ENCODE measurements at places on chromosomes 2 and 18.

DNA sequence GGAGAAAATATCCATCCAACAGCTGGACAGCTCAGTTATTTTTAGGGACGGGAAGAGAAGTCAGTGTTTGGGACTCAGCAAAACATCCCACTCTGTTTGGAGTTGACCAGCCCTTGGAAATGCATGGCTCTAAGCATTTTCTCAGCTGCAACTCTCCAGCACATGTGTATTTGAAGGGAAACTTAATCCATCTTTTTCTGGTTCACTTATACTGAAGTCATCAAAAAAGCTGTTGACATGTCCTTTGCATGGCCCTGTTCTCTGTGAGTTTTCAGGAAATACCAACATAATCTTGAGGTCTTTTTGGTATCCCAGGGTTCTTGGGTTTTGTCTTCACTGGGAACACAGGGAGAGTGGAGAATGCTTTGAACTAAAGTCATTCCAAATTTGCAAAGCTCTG lies 91.9 kb upstream of the CELF4 start:
- DNase-seq: no peak

- DNase-seq: no peak
Measured at GRCh38 chr2:112491946-112492345, 10.0 kb downstream of the TTL start.

DNA sequence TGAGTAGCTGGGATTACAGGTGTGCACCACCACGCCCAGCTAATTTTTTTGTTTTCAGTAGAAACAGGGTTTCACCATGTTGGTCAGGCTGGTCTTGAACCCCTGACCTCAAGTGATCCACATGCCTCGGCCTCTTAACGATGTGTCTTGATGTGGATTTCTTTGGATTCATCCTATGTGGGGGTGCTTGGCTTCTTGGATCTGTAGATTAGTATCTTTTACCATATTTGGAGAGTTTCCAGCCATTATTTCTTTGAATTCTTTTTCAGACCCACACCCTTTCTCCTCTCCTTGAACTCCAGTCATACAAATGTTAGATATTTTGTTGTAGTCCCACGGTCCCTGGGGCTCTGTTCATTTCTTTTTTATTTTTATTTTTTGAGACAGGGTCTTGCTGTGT lies 6.8 kb upstream of the TOGARAM2 start:
- no peak for DNase-seq

- DNase-seq: no peak
Measured at GRCh38 chr2:10891390-10891789, 20.3 kb upstream of the KCNF1 start.

- DNase-seq: no peak
Measured at GRCh38 chr18:36419900-36420531, 122.5 kb downstream of the FHOD3 start.

DNA sequence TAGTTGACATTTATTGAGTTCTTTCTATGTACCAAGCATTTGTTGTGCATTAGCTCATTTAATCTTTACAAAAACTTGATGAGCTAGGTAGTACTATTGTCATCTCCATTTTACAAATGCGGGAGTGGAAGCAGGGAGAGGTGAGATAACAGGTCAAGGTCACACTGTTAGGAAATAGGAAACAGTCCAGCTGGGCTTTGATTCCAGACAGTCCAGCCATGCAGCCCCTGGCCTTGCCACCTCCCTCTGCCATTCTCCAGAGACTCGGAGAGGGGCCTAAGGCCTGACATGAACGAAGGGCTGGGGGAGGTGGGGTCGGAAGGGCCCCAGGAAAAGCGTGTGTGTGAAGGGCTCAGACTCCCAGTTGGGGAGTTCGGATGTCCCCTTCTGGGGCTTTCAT lies 55.6 kb downstream of the ODC1 start:
- no peak for DNase-seq

DNA sequence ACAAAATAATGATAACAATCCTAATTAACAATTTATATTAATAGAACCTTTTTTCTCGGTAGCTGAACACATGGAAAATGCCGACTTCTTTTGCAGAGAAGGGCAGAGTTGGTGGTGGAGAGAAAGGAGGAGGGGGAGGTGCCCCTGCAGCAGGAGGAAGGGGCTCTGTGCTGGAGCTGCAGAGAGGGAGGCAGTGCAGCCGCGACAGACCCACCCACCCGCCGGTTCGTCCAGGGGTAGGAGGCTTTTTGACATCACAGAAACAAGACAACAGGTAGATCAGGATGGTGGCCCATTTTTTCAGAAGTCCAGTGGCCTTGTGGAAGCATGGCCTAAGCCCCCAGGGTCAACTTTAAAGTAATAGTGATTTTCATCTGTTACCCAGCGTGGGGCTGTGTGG lies 321.1 kb upstream of the SALL3 start:
- no peak for DNase-seq

GRCh38 chr18:74194691-74195090 lies 46.4 kb downstream of the TIMM21 start:
- DNase-seq: no peak

DNA sequence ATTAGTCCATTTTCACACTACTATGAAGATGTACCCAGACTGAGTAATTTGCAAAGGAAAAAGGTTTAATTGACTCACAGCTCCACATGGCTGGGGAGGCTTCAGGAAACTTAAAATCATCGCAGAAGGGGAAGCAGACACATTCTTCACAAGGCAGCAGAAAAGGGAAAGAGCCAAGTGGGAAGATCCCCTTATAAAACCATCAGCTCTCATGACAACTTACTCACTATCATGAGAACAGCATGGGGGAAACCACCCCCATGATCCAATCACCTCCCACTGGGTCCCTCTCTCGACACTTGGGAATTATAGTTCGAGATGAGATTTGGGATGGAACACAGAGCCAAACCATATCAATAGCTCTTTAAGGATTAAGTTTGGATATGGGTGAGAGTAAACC lies 246.1 kb upstream of the CYRIA start:
- DNase-seq: no peak

DNA sequence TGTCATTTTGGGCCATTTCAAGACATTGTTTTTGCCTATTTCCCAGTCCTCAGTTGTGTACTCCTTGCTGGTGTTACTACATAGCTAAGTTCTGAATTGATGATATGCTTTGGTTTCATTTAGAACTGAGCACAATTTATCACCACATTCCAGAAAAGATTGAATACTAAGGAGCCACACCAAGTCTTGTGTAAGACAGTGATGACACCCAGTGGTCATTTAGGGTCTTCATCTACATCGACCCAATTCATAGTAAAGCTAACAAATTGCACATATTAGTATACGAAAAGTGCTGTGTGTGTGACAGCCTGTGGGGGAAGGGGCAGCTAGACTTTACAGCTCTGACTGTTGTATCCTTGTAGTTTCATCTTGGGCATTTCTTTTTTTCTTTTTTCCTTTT lies 10.9 kb upstream of the DLX2 start:
- DNase-seq: no peak

DNA sequence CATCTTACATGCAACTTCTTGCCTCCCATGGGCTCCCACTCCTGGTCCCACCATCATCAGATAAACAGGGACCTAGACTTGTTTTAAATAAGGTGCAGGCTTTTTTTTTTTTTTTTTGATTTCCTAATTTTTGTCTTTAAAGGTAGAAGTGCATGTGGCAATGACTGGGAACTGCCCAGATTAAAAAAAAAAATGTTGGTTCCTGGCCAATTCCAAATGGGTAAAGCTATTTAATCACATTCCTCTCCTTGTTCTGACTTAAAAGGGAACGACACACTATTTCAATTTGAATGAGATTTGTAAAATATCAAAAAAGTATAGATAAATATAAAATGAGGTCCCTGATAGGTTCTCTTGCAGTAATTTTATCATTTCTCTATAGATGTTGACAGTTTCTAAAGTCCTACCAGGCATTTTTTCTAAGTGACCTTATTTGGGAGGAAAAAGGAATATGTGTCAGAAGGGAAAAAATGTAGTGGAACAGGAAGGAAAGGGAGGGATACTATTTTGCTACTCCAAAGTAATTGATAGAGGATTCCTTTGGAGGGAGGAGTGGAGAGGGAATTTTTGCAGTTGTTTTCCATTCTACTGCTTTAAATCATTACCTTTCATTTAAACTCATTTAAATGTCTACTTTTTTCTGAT lies 43.3 kb downstream of the DDX1 start:
- DNase-seq: no peak

DNA sequence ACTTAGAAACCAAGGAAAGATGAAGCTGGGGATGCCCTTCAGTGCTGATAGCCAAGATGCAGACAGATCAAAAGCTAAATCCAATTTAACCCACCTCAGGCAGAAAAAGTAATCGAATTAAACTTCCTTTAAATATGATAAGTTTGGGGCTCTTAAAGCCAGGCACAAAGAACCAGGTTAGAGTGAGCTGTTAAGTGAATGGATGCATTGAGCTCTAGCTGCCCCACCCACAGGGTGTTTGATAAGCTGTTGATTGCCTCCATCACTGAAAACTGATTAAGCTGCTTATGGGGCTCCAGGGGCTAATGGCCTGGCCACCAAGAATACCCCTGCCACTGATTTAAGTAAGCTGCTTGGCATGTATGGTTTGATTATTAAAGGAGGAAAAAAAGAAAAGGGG lies 119.8 kb downstream of the PLEKHM3 start:
- no peak for DNase-seq

GRCh38 chr2:39704540-39704939 lies 38.8 kb downstream of the TMEM178A start:
- DNase-seq: no peak

DNA sequence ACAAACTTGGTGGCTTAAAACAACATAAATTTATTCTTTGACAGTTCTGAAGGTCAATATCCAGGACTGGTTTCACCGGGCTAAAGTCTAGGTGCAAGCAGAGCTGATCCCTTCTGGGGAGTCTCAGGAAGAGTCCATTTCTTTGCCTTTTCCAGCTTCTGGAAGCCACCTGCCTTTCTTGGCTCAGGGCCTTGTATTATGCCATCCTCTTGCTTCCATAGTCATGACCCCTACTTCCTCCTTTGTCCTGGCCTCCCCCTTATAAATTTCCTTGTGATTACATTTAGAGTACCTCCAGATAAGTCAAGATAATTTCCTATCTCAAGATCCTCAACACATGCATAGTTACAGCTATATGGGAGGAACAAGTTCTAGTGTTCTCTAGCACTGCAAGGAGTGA lies 1089.5 kb downstream of the LRP1B start:
- DNase-seq: no peak

DNA sequence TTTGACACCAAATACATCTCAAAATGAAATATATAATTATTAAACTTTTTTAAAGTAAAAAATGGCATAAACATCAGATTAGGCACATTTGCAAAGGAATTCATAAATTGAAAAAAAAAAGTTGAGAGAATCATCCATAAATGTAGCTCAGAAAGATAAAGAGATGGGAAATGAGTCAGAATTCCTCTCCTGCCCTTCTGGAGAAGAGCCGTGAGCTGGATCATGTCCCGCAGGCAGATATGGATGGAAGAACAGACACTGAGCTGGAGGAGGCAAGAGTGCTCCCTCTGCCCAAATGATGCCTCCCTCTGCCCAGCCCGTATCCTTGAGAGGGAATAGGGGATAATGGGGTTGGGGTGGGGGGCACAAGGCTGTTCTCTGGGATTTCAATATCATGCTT lies 190.9 kb downstream of the TFCP2L1 start:
- DNase-seq: no peak

GRCh38 chr2:239363946-239364637 lies 36.7 kb downstream of the HDAC4 start:
- DNase-seq: no peak

DNA sequence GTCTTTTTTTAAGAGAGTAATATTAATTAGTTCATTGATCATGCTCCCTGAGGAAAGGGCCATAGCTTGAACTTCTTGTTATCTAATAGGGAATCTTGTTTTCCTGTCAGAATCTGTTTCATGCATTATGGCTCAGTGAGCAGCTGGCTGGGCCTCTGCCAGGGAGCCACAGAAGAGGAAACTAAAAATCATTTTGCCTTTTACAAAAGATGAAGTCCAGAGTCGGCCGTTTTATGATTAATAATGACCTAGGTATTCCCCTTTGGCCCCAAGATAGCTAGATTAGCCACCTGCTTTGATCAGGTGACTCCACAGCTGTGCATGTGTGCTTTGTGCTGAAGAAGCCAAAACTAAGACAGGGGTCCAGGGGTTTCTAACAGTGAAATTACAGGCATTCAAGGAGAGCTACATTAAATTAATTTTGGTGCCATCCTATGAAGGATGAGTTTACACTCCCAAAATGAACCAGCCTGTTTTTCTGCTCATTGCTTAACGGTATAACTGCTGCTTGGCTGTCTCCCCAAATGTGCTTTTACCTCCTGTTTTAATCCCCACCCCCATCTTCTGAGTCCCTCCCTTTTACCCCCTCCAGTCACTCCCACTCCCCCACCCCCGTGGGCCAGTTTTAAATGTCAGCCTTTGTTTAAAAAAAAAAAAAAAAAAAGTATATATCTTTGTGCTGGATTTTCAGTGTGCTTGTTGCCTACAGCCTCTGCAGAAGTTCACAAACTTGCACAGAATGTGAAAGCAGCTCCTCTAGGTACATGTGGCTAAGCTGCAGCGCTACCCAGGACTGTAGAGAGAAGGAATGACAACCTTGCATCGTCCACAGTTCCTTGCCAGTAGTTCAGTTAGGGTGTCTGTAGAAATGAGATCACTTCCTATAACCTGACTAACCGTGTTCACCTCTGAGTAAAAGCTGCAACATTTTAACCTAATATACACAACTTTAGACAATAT lies 93.1 kb downstream of the CABLES1 start:
- no peak for DNase-seq

DNA sequence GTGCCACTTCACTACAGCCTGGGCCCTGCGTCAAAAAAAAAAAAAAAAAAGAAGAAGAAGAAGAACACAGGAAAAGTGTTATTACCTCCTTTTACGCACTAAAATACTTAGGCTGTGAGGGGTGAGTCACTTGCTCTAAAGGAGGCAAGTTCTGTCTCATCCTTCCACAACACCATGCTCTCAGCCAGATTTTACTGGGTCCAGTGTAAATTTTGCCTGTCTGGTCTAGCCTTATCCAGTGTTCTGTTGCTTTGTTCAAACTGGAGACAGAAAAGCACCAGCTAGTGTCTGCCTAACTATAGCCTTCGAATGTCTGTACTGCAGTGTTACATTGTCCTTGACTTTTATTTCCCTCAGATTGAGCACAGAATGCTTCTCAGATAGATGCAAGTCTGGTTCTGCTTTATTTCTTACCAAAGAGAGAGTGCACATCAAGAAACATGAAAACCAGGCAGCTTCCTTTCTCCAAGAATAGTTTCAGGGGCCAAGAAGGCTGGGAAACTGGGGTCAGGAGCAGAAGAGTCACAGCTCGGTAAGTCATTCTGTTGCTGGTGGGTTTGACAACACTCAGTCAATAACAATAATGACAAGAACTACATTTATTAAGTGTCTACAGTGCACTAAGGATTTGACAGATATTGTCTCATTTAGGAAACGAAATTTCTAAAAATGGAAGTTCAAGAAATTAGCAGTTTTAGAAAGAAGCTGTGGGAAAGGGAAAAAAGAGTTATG lies 3.1 kb upstream of the MSGN1 start:
- no peak for DNase-seq

DNA sequence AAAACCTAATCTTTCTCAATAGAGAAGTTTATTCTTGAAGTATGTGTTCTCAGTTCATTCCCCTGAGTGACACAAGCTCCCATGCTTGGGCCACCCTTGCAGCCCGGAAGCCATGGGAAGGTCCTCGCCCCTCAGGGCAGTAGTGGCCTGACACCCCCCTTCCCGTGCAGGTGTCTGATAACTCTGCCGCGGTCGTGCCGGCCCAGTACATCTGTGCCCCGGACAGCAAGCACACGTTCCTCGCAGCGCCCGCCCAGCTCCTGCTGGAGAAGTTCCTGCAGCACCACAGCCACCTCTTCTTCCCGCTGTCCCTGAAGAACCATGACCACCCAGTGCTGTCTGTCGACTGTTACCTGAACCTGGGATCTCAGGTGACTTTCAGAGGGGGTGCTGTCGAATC lies 32.4 kb downstream of the NTSR2 start:
- no peak for DNase-seq
